Activated effector memory CD4-positive, alpha-beta T cell treated with Interleukin-2 at 50 U/mL for 16 hours (primary cell): ENCODE measurements at places on chromosomes 5 and 9.

DNA sequence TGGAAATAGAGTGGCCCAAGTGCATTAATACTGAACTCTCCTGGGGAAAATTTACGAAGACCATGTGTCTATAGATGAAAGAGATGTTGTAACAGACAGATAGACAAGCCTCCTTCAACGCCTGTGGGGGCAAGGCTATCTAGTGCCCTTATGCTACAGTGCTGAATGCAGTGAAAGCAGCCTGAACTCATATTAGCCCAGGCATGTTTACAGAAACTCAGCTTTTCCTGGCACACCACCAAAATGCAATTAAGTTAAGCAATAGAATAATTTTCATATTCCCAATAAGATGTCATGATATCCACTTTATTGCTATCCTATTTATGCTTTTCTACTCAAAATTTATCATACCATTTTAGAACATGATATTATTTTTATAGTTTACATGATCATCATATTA, 277.0 kb downstream of the DIRAS2 start:
- DNase-seq = no peak

GRCh38 chr5:1724822-1725602, 74.6 kb downstream of the MRPL36 start:
- peak; percentile 17 for DNase-seq

DNA sequence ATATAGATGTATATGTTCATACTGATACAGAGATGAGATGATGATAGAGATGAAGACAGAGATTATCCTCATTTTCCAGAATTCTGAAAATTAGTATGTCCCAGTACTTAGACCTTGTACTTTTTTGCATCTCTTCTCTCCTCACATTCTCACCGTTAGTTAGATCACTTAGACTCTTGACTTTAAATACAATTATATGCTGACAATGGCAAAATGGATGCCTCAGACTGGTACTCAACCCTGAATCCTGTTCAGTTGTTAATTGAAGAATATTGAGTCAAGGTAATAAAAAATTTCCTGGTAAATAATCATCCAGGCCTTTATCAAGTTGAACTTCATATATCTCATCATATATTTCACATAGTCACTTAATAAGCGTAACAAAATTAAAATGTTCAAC, 505.4 kb downstream of the EFNA5 start:
- no peak for DNase-seq

- no peak for DNase-seq
These were observed 88.5 kb upstream of the SPDL1 start for GRCh38 chr5:169494941-169495548.

DNA sequence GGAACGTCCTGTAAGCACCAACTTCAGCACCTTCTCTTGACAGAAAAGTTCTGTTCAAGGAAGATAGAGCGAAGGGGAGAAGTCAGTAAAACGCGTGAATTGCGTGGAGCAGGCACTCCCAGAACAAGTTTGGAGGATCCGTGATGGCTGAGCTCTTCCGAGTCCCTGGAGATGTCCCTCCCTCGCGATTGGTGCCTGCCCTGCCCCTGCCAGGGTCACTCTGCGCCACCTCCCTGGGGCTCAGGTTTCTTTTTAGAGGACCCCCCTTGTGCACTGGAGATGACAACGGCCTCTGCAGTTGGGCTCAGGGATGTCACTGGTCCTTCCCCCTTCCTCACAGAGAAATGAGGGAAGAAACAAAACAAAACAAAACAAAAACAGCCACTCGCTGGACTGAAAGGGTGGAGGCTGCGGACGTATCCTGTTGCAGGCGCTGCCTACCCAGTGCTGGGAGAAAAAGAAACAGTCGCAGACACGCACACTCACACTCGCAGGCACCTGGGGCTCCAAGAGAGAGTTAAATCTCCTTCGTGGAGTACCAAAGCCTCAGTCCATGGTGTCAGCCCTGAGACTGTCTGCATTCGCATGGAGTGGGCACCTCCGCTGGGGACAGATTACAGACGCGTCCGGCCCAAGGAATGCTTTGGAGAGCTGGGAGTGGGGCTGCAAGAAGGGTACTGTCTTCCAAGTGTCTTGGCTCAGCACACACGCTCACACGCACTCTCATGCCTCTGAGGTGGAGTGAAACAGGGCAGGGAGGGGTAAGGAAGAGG, 512.7 kb downstream of the SLCO4C1 start:
- DNase-seq = no peak

DNA sequence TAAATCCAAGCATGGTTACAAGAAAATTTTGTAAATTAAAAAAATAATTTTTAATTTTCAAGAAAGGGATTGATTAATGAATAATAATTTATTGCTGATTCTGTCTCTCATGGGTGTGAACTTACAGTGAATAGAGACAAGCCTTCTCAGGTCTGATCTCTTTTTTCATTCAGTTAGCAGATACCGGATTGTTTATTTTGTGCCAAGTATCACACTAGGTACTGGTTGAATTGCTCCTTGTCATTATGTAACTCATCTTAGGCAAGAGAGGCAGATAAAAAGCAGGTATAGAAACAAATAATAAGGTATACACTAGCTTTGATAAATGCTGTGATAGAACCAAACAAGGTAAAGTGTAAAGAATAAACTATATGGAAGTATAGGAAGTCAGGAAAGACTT, 283.3 kb downstream of the PJA2 start:
- no peak for DNase-seq
